Stimulated activated CD4-positive, alpha-beta T cell treated with anti-CD3 and anti-CD28 coated beads, Interleukin-15, amount 100 ng/mL, for 1 hour (primary cell): ENCODE measurements at places on chromosomes 7 and 10.

DNA sequence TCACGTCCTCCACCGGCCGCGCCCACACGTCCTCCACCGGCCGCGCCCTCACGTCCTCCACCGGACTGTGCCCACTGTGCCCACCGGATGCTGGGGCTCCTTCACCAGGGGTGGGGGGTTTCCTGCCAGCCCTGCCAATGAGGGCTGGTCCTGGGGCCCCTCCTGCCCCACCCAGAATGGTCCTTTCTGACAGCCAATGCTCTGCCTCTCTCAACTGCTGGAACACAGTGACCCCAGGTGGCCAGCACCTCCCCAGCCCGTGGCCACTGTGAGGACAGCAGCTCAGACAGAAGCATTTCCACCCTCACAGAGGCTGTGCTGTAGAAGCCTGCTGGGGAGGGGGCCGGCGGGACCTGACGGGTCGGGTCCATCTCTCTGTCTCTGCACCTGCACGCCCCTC lies 90.1 kb upstream of the DNAAF5 start:
- no peak for DNase-seq

GRCh38 chr7:41275255-41275654 lies 427.6 kb downstream of the INHBA start:
- DNase-seq, result no peak

- no peak for DNase-seq
Measured at GRCh38 chr7:113918946-113919345, at the start of gene PPP1R3A. PPP1R3A (minus strand) TSS chr7:113919009; CDS start chr7:113918996, 13 bp downstream.

- DNase-seq, result no peak
Measured at GRCh38 chr10:29874606-29875269, 184.6 kb downstream of the JCAD start.

DNA sequence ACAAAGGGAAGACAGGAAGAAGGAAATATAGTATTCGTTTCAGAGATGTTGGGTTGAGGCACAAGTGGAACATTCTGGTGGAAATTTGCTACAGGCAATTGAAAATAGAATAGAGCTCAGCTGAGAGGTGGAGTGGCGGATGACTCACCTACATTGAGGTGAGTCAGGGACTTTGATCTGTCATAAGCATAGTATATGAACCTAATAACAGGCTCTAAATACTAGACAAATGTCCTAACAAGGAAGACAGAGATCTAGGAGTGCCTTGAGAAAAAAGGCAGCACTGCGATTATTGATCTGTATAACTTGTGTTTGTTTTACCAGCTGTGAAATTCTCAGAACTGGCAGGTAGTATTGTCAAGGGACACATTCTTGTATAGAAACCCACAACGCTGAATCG lies 907 bp upstream of the IFRD1 start:
- DNase-seq, result peak; percentile 15

DNA sequence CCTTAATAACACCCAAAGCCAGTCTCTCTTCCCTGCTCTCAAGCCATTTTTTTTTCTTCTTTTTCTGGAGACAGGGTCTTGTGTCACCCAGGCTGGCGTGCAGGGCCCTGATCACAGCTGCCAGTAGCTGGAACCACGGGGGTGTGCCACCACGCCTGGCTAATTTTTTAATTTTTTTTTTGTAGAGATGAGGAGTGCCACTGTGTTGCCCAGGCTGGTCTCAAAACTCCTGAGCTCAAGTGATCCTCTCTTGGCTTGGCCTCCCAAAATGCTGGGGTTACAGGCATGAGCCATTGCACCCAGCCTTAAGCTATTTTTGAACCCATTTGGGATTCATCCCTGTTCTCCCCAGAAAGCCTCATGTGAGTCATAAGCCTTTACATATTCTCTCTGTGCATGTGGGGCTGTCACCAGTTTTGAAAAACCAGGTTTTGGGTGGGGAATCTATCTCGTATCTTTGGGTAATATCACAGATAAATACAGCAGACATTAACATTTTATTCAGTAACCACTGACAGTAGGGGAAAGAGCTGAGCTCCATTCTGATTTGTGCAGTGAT lies 15.5 kb downstream of the ZNF487 start:
- DNase-seq, result no peak

GRCh38 chr10:102188298-102188940 lies 36.2 kb downstream of the NOLC1 start:
- DNase-seq, result no peak

DNA sequence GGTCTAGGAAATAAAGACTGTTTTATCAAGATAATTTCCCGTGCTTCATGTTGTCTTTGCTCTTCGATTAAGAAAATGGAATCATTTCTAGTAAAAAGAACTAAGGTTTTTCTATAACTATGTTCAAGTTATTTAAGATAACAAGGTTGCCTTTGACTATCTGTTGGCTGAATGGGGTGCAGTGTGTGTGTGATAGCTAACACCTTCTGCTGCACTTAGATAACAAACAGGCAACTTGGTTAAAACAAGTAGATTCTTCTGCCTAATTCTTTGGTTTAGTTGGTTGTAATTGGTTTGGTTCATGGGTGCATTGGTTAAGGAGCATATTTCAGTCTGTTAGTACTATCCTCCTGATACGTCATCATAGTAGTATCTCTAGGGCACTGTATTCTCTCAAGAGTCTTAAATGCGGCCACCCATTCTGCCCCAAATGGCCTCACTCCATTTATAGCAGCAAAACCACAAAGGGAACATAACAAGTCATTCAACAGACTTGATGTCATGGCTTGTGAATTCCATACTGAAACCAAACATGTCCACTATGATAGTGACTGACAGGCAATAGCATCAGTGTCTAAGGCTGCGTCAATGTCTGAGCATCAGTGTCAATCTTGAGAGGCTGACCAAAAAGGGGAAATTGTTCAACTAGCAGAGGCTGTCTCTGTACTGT lies 55.7 kb downstream of the CCDC3 start:
- DNase-seq, result no peak

- DNase-seq, result no peak
Measured at GRCh38 chr10:124138195-124138882, 44.9 kb upstream of the CHST15 start.

GRCh38 chr10:43384252-43385221 lies 13.1 kb downstream of the FXYD4 start:
- no peak for DNase-seq

DNA sequence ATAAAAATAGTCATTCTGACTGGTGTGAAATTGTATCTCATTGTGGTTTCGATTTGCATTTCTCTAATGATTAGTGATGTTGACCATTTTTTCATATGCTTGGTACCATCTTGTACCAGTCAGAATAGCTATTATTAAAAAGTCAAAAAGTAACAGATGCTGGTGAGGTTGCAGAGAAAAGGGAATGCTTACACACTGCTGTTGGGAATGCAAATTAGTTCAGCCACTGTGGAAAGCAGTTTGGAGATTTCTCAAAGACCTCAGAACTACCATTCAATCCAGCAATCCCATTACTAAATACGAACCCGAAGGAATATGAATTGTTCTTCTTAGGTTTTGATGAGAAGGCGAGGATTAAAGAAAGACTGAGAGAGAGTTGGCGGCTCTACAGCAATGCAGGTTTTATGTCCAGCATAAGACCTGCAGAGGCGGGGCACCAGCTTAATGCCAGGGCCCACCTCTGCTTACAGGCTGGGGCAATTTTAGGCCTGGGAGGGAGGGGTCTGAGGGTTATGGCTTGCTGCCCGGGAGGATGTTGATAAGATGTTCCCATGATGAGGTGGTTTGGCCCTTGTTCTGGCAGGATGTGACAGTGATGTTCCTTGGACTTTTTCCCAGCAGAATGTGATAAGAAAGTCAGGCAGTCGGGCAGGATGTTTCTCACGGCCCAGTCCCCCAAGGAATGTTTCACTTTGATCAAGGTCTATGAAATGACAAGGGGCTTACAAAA lies 74.4 kb downstream of the MEST start:
- no peak for DNase-seq

GRCh38 chr7:78225534-78225933 lies 427.0 kb downstream of the PHTF2 start:
- DNase-seq, result no peak

DNA sequence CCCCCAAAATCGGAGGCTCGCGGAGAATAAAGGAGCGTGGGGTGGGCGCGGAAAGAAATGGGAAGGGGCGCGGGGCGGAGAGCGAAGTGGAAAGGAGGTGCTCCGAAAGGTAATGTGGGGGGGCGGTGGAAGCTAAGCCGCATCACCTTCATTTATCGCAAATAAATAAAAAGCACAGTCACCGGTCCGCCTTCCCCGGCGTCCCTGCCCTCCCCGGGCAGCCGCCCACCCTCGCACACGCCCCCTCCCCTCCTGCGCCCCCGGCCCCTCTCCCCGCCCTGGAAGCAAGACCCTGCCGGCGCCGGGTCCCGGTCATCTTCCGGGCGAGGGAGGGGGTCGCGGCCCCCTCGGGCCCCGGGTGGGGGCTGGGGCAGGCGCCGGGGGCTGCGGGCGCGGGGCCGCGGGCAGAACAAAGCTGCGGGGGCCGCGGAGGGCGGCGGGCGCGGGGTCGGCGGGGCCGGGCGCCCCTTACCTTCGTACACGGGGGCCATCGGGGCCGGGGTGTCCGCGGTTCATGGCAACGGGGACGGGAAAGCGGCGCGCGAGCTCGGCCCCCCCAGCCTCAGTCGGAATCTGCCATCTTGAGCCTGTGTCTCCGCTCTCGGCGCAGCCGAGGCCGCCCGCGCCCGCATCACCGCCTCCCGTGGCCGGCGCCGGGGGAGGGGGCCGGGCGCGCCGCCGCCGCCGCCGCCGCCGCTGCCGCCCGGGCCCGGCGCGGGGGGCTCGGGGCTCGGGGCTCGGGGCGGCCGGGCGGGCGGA lies 486 bp downstream of the HIPK2 start:
- DNase-seq, result peak; percentile 40

DNA sequence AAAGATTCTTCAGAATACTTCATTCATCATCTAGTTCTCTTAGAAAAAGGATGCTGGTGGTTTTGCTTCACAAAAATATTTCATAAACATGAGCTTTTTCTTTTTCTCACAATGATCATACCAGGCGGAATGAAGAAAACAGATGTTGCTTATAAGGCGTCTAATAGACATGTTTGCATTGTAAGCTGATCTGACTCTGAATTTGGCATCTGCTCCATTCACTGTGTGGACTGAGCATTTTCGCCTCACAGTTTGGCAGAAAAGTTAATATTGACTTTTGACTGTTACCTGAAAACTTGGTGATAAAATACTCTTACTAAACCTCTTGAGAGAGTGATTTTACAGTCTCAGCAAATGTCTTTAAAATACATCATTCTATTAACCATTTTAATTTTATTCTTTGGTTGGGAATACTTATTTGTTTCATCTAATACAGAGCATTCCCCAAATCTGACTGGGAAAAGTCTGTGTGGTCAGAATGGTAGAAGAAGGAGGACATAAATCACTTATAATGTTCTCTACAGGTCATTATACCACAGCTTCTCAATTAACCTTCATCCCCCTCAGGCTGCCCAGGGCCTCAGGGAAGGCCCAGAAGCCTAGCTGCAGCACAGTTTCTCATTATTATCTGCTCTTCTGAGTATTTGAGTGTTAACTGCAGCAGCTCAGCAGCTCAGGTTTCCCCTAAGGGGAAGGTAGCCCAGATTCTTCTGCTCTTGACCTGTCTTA lies 121.6 kb upstream of the KAT6B start:
- DNase-seq, result no peak

DNA sequence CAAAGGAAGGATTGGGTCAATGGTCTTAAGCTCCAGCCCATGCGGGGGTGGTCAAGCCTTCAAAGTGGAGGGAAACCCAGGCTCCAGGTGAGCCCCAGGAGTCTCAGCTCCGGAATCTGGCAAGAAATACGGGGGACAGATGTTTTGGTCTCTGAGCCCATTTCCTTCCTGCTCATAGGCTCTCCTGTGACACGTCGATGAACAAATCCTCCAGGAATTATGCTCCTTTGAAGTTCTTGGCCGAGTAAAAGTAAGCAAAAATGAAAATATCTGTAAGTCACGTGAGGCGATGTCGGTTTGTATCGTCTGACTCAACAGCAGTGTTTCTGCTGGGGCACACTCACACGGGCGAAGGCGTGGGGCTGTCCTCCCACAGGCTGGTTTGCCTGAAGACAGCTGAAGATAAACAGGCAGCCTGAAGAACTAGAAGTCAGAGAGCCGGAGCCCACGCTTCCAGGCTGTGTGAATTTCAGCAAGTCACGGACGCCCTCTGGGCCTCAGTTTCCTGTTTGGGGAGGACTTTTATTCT lies 52.6 kb upstream of the SMNDC1 start:
- DNase-seq, result peak; percentile 25

GRCh38 chr7:73606801-73607691 lies 17.3 kb downstream of the MLXIPL start:
- DNase-seq, result peak; percentile 51

DNA sequence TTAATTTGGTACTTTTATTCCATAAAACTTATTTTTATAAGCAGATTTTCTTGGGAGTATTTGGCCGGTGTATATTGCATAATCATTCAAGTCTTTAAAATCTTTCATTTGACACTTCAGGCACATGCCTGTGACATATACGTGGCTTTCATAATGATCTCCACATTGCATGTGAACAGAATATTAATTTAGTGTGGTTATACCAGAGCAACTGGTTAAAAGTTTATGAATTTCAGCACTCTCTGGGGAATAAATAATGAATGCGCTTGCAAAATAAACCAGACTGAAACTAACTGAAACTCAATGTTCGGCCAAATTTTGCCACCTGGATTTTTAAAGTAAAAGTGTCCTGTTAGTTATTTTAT lies 242.3 kb downstream of the GLI3 start:
- no peak for DNase-seq

DNA sequence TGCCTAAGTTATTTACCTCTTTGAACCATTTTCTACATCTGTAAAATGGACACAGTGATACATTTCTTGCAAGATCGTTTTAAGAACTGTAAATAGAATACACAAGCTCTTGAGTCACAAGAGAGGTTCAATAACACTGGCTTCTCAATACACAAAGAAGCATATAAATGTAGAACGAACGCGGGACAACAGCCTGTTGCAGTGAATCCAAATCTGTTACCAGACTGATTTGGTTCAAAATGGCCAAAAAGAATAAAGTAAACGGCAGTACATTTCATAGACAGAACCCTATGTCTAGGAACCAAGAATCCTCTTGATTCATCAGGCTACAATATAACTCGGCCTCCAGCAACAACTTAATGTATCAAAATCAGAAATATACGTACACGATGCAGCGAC lies 701 bp downstream of the MTPAP start:
- DNase-seq, result no peak

- no peak for DNase-seq
Measured at GRCh38 chr10:127694580-127695193, 42.3 kb upstream of the FOXI2 start.

DNA sequence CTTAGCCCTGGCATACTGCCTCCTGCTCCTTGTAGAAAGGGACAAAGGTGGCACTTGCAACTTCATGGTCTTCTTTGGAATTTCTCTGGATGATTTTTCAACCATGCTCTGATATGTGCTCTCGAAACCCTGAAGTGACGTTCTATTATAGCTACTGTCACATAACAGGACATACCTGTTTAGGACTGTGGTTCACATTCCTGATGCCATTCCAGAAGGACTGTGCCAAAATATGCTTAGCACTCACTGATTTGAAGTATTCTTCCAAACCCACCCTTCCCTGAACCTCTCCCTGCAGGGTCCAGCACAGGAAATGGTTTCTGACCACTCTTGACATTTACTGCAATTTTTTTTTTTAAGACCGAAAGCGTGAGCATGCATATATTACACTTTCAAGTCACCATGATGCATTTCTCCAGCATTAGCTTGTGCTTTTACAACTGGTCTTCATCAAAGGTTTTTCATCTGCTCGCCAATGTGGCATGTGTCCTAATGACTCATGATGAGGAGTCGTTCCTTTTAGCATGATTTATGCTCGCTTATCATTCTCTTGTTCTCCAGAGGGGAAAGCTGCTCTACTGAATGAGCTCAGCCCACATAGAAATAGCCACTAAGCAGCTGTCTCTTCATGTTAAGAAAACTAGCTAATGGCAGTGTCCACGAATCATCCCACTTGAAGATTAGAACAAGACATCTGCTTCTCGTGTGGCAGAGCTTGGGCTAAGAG lies 135.2 kb downstream of the ADAM12 start:
- no peak for DNase-seq

- no peak for DNase-seq
Measured at GRCh38 chr10:102405632-102406031, 10.1 kb downstream of the NFKB2 start.
